GM12892 (cell line): ENCODE measurements at places on chromosomes 3 and 15.
A peak's percentile ranks its signal among the peaks of the same experiment; 100 is the strongest.

DNA sequence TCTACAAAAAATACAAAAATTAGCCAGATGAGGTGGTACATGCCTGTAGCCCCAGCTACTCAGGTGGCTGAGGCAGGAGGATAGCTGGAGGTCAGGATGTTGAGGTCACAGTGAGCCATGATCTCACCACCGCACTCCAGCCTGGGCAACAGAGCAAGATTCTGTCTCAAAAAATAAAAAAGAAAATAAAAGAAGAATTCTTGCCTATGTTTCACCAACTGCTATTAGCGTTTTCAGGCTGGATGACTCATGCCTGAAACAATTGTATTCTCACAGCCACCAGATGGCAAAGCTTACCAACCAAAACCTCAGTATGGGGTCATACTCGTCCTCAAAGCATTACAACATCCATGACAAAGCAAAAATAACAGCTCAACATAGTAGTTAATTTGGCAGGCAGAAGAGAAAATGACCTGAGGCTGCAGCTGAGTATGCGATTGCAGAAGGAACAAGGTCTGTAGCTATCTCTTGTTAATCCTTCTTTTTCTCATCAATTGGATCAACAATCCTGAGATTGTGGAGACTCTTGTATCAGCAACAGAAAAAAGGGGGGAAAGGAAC lies 52.2 kb downstream of the TP53BP1 start:
- DNase-seq, result no peak

GRCh38 chr3:181719991-181720680 lies 8.4 kb downstream of the SOX2 start:
- no peak for DNase-seq

GRCh38 chr3:104273046-104273649 lies 1093.6 kb upstream of the ALCAM start:
- DNase-seq, result no peak

DNA sequence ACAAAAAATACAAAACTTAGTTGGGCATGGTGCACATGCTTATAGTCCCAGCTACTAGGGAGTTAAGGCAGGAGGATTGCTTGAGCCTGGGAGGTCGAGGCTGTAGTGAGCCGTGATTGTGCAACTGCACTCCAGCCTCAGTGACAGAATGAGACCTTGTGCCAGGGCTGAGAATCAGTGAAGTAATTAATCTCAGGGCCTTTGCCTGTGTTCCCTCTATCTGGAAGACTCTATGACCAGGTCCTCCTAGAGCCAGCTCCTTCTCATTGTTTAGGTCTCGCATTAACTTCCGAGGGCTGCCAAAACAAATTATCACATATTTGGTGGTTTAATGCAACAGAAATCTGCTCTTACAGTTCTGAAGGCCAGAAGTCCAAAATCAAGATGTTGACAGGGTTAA lies 41.4 kb upstream of the FLNB start:
- no peak for DNase-seq

GRCh38 chr3:76405196-76405595 lies 619.8 kb upstream of the ZNF717 start:
- no peak for DNase-seq

- DNase-seq, result no peak
Observed at GRCh38 chr3:160973067-160973809, 131.9 kb downstream of the B3GALNT1 start.

DNA sequence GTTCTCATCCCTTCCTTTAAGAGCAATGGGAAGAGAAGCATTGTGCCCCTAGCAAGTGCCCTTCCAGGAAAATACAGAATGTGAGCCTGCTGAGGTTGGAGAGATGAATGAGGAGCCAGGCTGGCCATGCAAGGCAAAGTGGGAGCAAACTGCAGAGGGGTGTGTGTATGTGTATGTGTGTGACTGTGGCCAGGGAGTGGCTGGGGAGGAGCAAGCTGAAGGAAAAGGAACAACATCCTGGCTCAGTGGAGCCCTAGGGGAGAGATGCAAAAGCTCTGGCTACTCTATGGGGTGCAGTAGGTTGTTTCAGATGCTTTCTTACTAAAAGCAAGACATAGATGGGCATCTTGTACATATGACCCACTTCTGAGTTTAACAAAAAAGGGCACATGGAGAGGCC lies 20.6 kb downstream of the FOXP1 start:
- no peak for DNase-seq

DNA sequence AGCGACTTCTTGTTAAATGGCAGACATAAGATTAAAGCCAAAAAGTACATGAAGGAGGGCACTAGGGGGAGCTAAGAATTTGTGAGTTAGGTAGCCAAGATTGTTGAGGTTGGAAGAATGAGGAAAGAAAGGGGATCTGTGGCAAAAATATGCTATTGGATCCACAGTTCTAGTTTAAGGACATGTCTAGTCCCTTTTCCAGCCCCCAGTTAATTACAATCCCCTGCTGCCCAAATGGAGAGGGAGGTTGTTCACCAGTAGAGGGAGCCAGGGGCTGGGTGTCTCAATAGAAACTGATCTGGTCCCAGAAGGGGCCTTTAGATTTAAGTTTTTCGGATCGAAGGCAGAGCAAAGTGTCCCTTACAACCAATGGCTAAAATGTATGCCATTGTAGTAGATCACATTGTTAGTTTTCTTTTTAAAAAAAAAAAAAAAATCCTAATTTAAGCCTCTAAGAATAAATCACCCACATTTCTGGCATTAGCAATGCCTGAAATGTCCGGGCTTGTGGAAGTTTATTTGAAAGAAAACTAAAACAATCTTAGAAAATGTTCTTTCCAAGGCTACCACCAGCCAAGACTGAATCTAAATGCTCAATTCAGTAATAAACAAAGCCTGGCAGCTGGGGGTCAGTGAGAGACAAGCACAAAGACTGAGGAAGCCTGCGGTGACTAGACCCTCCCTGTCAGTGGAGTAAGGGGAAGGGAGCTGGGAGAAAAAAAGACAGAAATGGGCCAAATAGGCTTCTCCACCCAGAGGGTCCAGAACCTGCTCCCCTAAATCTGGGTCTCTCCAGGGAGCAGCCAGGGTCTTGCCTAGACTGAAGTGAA lies 7.1 kb downstream of the COL8A1 start:
- no peak for DNase-seq

DNA sequence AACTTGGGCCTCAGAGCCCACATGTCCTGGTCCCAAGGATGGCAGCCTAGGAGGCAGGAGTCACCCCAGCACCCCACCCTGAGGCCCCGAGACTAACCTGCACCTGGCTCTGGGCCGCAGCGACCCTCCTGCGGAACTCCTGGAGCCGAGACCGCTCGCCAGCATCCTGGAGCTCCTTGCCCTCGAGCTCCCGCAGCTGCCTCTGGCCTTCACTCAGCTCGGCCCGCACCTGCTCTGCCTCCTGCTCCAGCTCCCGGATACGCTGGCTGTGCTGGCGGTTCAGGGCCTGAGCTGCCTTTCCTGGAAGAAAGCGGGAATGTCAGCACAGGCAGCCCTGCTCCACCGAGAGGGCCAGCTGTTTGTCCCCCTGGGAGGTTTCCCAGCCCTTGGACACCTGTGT lies 13.2 kb downstream of the KIF7 start:
- no peak for DNase-seq

GRCh38 chr3:120498556-120499346 lies 48.0 kb upstream of the FSTL1 start:
- no peak for DNase-seq

DNA sequence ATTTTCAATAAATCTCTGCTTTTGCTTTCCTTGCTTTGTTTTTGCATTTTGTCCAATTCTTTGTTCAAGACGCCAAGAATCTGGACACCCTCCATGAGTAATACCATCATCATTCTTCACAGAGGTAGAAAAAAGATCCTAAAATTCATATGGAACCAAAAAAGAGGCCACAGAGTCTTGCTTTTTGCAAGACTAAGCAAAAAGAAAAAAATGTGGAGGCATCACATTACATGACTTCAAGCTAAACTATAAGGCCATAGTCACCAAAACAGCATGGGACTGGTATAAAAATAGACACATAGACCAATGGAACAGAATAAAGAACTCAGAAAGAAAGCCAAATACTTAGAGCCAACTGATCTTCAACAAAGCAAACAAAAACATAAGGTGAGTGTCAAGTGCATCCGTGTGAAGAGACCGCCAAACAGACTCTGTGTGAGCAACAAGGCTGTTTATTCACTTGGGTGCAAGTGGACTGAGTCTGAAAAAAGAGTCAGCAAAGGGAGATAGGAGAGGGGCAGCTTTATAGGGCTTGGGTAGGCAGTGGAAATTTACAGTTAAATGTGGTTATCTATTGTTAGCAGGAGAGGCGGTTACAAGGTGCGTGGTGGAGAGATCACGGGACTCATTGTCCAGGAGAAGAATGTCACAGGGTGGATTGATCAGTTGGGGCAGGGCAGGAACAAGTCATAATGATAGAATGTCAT lies 10.9 kb downstream of the STRIT1 start:
- DNase-seq, result no peak

GRCh38 chr3:31262201-31262600 lies 270.5 kb upstream of the STT3B start:
- no peak for DNase-seq

DNA sequence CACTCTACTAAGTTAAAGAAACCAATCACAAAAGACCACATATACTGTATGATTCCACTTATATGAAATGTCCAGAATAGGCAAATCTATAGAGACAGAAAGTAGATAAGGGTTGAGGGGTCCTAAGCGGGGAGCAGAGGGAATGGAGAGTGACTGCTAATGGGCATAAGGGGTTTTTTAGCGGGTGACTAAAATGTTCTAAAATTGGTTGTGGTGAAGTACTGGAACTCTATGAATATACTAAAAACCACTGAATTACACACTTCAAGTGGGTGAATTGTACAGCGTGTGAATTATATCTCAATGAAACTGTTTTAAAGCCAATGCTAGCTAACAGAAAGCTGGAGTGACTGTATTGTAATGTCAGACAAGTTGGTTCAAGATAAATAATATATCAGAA lies 33.3 kb downstream of the KPNA1 start:
- DNase-seq, result no peak

GRCh38 chr3:25895443-25895842 lies 105.6 kb downstream of the OXSM start:
- no peak for DNase-seq

DNA sequence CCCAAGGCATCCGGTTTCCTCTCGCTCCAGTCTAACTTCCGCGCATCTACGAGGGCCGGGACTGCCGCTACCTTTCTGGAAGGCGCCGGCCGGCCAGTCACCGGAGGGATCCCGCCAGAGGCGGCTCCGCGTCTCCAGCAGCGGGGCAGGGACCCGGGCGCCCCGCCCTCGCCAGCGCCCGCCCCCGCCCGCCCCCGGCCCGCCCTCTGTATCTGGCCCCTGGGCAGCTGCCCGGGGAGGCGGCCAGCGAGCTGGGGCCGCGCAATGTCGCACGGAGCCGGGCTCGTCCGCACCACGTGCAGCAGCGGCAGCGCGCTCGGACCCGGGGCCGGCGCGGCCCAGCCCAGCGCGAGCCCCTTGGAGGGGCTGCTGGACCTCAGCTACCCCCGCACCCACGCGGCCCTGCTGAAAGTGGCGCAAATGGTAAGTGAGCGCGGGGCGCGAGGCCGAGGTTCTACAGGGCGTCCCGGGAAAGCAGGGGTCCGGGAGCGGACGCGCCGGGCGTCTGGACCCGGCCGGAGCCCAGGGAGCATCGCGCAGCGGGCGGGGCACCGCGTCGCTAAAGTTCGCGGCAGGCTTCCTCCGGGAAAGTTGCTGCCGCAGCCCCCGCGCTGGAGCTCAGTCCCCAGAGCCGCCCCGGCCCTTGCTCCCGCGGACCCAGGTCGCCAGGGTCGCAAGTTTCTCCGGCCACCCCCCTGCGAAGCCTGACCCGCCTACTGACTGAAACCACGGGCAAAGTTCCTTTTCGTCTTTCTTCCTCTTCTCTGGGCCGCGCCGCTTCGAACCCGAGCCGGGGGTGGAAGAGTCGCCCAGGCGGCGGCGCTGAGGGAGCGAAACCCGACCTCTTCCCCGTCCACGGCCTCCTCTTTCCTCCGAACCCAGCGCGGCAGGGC lies at the start of gene CMTM7:
CMTM7 (plus strand) TSS at position 211 of the 893 bp plus-strand sequence; CDS start at position 265, 54 bp downstream.
- peak; percentile 23 for DNase-seq

GRCh38 chr15:51267051-51267702 lies 71.2 kb downstream of the CYP19A1 start:
- no peak for DNase-seq

DNA sequence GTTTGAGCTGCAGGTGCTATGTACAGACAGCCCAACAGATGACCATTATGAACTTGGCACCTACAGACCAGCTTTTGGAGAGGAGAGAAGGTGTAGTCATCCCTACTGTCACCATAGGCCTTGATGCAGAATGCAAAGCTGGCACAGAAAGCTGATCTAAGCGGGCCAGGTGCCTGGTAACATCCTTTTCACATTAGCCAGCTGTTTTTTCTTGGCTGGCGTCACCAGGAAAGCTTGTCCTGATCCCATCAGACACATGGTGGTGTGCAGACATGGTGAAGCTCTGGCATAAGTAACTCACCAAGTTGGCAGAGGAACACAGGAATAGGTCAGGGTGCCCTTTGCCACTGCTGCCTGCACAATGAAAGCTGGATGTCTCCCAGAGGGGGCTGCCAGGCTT lies 97.2 kb upstream of the MB21D2 start:
- no peak for DNase-seq

DNA sequence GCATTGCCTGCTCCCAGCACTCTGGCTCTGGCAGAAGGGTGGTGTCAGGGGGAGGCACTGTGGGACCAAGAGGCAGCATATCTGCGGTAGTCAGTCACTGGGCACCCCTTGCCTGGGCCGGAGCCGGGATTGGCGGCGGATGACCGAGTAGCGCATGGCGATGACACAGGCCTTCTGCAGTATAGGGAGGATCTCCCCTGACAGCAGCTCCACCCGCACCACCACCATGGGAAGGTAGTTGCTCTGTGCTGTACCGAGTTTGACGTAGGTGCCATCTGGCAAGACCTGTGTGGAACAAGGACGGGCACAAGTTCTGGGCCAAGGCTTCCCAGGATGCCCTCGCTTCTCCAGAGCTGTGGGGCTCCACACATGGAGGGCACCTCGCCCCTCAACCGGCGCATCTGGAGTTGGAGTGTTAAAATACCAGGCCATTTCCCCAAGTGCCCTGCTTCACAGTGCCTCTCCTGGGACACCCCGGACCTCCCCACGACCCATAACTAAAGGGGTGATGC lies 6.6 kb downstream of the ACOX2 start:
- no peak for DNase-seq

DNA sequence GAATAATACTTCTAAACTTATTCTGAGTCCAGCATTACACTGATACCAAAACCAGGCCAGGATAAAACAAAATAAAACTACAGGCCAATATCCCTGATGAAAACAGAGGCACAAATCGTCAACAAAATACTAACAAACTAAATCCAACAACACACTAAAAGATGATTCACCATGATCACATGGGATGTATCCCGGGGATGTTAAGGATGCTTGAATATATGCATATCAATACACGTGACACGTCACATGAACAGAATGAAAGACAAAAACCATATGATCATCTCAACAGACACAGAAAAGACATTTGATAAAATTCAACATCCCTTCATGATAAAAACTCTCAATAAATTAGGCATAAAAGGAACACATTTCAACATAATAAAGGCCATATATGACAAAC lies 91.5 kb downstream of the CSNK1G1 start:
- DNase-seq, result no peak
